ENCODE measurements at places on chromosomes 12 and 14. TPM values are rescaled to one million over a fixed set of nuclear protein-coding genes. Genes with fewer than 3 reads are reported as not detected.

The FZD10 gene
- 0.15 TPM for total RNA-seq

The INHBC gene
- 0.35 TPM for total RNA-seq

The STAC3 gene
- total RNA-seq: 678 TPM

GRCh38 chr14:60273956-60274355 lies 24.9 kb downstream of the PPM1A start:
- no peak for DNase-seq

GRCh38 chr14:49483268-49483667 lies 102.9 kb downstream of the RPS29 start:
- DNase-seq: no peak

GRCh38 chr14:99188731-99189191 lies 83.2 kb downstream of the BCL11B start:
- DNase-seq: no peak

- DNase-seq: no peak
Measured at GRCh38 chr12:26212396-26212795, 17.0 kb downstream of the SSPN start.

DNA sequence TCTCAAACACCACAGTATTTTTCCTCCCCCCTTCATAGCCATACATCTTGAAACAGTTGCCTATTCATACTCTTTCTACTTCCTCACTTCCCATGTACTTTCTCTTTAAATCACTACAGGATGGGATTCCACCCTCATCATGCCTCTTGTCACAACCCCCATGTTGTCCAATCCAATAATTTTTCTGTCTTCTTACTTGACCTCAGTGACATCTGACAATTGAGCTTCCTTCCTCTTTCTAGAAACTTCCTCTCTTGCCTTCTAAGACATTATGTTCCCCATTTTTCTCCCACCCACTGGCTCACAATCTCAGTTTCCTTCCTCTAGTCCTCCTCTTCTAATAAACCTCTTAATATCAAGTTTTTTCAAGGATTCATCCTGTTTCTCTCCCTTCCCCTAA lies 5.3 kb downstream of the C2CD5 start:
- DNase-seq: no peak

Data from gastrocnemius medialis (tissue), 4 donors.